Right ventricle myocardium superior (tissue), 1 donor: ENCODE measurements at places on chromosomes 7 and 10.

DNA sequence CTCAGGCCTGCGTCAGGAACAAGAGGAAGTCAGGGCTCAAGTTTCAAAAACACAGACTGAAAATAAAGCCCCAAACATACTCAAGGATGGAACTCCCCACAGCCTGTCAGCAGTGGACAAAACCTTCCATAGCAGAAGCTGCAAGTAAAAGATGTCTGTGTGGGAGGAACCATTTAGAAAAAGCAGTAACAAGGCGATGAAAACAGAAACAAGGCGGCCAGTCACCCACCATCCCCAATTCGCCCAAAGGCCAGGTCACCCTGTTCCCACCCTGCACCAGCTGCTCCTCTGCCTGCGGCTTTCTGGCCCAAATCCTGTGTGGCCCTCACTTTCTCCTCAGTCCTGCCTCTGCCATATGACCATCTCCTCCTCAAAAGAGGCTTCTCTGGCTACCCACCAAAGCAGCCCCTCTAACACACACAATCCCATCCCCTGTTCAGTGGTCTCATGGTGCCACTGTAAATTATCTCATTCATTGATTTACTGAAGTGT lies 27.8 kb downstream of the KCNMA1 start:
- DNase-seq, result no peak

DNA sequence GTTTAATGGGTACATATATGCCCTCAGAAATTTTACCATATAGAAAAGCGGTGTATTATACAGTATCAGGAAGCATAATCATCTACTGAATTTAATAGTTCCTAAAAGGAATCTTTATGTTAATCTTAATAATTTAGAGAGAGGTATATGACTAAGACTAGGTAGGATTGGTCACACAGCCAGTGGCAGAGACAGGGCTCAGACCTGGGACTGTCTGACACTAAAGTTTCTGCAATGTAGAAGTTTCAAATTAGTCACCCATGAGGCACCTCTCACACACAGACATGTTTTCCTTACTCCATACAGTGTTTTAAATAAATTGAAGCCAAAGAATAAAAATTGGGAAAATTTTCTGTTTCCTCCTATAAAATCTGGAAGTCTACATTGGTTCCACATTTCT lies 72.8 kb upstream of the ADRA2A start:
- DNase-seq, result no peak

DNA sequence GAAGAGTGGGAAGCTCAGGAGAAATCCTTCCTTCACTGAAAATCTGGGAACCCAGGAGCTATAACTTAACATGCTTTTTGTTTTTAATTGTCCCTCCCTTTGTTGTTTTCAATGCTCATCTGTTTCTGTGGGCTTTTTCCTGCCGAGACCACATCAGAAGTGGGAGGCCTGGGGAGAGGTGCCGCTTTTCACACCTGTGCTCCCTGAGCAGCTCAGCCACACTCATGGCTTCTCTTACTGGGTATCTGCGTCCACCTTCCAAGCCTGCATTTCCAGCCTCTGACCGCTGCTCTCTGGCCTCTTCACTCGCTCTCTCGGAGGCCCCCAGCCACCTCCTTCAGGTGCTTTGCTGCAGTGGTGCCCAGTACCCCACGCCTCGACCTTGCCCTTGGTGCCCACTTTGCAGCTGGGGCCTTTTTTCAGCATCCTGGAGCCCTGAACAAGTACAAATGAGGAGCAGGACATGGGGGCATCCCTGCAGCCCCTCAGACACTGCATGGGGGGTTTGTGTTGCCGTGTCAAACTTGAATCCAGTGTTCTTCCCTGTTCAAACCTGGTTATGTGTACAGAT lies 9.9 kb downstream of the C7orf57 start:
- no peak for DNase-seq

DNA sequence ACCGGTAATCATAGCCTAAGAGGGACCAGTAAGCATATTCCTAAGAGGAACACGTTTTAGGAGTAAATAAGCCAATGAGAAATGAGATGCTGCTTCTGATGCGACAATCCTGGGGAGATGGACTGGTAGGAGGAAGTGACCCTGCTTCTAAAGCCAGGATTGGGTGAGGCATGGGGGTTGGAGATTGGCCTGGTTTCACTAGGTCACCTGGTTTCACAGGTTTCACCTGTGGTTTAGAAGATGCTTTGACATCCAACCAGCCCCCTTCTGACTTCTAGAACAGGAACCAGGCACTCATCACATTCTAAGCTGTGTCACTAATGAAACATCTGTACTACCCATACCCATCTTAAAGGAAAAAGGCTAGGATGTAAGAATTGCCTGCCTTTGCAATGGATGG lies 53.0 kb upstream of the BAMBI start:
- DNase-seq, result no peak

- peak; percentile 97 for DNase-seq
These were observed 15.5 kb downstream of the ZMIZ1 start for GRCh38 chr10:79084012-79084971.

DNA sequence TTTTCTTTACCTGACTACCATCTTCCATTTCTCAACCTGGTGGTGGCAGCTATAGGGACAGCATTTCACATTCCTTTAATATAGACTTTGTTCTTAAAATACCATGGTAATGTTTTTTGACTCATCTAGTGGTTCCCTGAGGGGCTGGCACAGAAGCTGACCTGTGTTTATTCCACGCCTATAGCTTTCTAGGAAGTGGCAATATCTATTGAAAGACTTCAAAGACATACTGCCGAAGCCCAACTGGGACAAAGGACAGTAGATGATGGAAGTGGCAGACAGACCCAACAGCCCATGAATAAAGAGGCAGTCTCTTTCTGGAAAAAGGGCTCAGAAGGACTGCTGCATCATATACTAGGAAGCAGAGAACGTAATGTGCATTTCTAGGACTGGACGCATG lies 11.2 kb downstream of the SUN3 start:
- DNase-seq, result no peak
